Stimulated activated naive CD4-positive, alpha-beta T cell (primary cell): ENCODE measurements at places on chromosomes 7 and 10.

DNA sequence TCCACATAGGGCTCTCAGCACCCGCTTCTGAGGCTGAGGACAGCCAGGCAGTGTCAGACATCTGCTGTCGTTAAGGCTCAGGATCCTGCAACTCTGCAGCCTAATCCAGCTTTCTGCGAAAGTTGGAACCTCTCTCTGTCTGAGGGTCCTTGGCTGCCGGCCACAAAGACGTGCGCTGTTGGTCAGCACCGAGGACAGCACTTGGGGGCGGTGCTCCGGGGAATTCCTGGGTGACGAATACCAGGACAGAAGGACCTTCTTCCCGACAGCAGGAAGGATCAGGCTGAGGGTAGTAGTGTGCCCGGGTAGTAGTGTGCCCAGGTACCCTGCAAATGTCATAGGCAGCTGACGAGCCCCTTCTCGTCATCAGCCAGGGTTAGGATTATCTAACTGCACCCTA lies 16.0 kb upstream of the RASGEF1A start:
- DNase-seq = no peak

GRCh38 chr10:80588546-80588945 lies 50.8 kb downstream of the SH2D4B start:
- DNase-seq = no peak

GRCh38 chr10:124578231-124579010 lies 116.8 kb downstream of the LHPP start:
- DNase-seq = no peak

- DNase-seq = no peak
Observed at GRCh38 chr10:77180794-77181193, 456.8 kb downstream of the KCNMA1 start.

DNA sequence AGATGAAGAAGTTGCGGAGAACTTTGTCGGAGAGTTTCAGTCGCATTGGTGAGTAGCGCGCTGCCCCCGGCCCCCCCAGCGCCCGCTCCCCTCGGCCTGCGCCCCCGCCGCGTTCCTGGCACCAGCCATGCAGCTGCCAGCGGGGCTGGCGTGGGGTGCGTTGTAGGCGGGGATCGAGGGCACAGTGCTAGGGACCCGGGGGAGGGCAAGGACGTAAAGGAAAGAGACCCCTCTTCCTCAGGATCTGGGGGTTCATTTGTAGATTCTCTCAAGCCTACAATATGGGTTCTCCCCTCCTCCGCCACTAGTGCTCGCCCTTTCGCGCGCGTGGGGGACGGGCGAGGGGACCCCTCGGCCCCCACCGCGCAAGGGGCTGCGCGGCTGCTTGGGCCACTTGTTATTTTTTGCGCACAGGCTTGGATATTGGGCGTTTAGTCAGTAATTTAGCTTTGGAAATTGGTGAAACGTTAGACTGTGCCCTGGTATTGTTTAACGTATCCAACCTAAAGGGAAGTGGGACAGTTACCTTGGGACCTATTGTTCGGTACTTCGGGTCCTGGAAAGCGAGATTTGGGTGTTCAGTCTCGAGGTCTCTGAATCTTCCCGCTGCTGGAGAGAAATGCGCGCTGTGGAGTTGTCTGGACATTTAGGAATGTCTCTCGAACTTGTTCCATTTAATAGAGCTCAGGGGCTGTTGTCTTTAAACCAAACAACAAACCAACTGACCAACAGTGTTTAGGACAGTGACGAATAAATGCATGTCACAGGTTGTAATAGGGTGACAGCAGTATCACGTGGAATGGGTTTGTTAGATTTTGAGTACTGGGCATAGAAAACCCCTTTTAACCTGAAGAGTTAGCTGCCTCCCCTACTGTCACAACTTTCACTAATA lies 796 bp downstream of the CDK14 start:
- no peak for DNase-seq
